ENCODE measurements at places on chromosomes 16 and 17.

DNA sequence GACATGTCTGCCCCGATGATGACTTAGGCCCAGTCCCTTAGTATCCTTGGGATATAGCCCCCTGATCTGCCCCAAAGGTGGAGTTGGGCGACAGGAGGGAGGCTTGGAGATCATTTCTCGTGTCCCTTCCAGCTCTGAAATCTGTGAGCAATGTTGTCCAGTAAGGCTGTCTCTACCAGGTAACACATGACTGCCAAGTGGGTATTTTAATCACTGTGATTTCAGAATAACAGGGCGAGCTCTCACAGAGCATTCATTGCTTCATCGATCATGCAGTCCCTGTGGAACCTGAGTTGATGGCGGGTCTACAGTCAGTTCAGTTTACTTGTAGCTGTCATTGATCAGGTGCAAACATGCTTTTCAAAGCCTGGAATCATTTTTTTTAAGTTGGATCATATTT, 39.2 kb downstream of the KSR1 start:
- no peak for DNase-seq

GRCh38 chr17:63998050-63998720, at the start of gene PRR29:
Gene PRR29, plus strand, starts transcription at chr17:63998351. Its CDS starts 14 bp downstream, at chr17:63998365.
- DNase-seq, result peak; percentile 71

DNA sequence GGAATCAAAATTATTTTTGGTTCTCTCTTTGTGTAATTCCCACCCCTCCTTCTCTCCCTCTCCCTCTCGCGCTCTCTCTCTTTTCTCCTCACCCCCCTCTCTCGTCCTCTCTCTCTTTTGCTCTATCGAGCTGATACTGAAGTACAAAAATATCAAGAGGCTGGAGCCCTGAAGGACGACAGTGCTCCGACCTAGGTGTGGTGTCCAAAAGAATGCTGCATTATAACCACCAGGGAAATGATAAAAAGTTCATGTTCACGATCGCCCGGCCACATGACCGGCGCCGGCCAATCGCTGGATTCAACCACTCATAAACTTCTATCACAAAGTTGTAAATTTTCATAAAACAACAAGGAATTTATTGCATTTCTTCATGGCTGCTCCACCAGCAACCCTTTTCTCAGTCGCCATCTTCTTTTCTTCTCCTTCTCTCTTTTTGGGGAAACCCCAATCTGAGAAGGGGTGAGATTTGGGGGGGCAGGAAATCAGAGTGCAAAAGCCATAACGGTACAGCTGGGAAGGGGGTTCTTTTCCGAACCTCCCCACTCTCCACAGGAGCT, at the start of gene HOXB6:
TSS of gene HOXB6 (minus strand) at position 217 of the 560 bp plus-strand sequence. CDS start 6,836 bp downstream, outside the sequence.
- DNase-seq, result peak; percentile 81

DNA sequence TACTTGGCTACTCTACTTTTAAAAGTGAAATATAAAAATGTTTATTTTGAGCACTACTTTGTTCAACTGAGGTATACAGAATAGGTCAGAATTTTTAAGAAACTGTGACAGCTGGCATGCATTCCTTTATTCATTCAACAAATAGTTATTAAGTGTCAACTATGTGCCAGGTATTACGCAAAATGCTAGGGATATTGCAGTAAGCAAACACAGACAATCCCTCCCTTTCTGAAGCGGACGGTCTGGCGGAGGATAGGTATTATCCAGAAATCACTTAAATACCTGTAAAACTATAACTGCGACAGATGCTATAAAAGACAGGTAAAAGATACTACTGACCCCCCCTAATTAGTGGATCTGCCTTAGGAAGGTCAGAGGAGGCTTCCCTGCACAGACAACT, 26.1 kb downstream of the METTL16 start:
- DNase-seq, result no peak

GRCh38 chr17:55644346-55644745, 78.3 kb downstream of the TMEM100 start:
- DNase-seq, result no peak

DNA sequence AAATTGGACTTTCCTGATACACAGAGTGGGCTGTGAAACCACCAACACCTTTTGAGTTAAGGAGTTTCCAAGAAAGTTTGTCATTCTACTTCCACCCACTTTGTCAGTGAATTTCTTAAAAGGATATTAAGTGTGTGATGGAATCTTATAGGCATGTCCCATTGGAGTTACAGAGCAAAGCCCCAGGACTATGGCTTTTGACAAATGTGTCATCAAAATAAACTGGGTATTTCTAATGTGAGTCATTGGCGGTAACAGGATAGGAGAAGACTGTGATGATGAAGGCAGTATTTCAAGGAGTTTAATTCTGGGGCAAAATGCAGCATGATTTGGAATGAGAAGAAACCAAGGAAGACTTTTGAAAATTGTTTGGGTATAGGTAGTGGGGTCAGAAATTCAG, 1013.8 kb upstream of the EEF2KMT start:
- no peak for DNase-seq

DNA sequence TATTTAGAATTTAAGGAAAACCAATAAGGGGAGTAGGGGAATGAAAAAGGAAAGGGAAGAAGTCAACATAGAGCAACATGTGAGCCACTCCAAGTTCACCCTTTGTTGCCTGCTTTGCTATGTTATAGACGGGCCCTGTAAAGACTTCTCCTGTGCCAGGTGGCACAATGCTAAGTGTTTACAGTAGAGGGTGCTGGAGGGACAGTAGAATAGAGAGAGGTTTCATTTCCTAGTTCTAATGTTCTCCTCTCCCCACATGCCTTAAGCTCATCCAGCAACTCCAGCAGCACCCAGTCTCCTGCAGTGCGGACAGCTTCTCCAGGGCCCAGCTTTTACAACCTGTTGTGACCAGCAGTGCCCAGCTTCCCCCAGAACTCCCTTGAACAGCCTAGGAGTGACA, 468.0 kb downstream of the HS3ST3B1 start:
- no peak for DNase-seq

DNA sequence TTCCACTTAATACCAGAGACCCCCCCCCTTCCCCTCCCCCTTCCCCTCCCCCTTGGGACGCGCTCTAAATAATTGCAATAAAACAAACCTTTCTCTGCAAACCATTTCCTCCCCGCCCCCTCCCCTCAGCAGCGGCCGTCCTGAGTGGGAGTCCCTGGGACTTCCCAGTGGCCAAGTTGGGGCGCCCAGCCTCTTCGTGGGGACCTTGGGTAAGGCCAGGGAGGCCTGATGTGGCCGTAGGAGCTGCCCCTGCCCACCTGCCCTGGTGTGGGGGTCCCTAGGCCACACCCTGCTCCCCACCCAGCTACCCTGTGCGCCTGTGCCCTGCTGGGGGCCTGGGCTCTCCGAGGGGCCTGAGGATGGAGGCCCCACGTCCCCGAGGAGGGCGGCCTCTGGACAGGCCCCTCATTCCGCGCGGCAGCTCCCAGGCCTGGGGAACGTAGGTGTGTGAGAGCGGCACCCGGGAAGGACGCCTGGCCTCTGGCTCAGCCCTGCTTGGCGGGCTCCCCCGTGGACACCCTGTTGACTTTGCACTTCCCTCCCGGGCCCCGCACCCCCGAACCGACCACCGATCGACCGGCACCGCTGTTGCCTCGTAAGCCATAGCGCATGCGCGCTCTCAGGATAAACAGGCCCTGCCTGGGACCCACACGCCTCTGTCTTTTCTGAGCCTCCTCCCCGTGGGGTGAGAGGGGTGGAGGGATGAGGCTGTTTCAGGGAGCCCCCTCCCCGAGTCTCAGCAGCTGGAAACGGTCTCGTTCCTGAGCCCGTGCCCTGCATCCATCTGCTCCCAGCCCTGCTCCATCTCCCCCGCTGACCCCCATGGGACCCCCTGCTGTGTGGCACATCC, 9.0 kb downstream of the NTHL1 start:
- no peak for DNase-seq

GRCh38 chr16:30738984-30739951, 9.0 kb upstream of the PHKG2 start:
- DNase-seq, result no peak

GRCh38 chr17:47702391-47702995, 8.5 kb downstream of the TBKBP1 start:
- no peak for DNase-seq

- no peak for DNase-seq
Observed at GRCh38 chr16:23976524-23976923, 140.7 kb downstream of the PRKCB start.

DNA sequence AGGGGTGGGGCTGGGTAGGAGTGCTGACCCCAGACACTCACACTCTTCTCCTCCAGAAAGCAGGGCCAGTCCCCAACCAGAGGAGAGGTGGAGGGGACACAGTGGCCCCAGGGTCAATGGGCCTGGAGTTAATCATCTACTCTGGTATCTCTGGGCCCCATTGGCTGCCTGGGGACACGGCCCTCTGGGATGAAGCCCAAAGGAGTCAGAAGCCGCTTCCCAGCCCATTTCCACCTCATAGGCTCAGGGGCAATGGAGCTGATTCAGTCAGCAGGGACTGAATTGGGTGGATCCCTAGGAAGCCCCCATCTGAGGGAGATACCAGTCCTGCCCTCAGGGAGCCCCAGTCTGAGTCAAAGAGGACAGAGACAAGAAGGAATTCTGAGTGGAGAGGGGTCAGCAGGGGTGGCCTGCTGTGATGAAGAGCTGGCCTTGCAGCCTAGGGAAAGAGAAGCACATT, 2.9 kb upstream of the NAGS start:
- no peak for DNase-seq

- no peak for DNase-seq
Observed at GRCh38 chr16:55613613-55614335, 42.0 kb upstream of the SLC6A2 start.

- DNase-seq, result no peak
Observed at GRCh38 chr17:31497994-31498826, 106.7 kb downstream of the RAB11FIP4 start.

DNA sequence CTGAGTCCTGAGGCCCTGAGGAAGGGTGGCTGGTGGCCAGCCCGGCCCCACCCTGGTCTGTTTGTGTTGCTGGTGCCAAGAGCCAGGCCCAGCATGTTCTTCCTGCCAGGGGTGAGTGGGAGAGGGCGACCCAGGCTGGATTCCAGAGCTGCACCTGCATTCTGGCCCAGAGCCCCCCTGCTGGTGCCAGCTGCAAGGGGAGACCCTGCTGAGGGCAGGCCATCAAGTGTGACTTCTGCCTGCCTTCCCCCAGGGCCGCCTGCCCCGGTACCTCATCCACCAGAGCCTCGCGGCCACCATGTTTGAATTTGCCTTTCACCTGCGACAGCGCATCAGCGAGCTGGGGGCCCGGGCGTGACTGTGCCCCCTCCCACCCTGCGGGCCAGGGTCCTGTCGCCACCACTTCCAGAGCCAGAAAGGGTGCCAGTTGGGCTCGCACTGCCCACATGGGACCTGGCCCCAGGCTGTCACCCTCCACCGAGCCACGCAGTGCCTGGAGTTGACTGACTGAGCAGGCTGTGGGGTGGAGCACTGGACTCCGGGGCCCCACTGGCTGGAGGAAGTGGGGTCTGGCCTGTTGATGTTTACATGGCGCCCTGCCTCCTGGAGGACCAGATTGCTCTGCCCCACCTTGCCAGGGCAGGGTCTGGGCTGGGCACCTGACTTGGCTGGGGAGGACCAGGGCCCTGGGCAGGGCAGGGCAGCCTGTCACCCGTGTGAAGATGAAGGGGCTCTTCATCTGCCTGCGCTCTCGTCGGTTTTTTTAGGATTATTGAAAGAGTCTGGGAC, 2.4 kb upstream of the TCAP start:
- no peak for DNase-seq

- no peak for DNase-seq
Observed at GRCh38 chr17:7238420-7239090, 702 bp downstream of the PHF23 start.

DNA sequence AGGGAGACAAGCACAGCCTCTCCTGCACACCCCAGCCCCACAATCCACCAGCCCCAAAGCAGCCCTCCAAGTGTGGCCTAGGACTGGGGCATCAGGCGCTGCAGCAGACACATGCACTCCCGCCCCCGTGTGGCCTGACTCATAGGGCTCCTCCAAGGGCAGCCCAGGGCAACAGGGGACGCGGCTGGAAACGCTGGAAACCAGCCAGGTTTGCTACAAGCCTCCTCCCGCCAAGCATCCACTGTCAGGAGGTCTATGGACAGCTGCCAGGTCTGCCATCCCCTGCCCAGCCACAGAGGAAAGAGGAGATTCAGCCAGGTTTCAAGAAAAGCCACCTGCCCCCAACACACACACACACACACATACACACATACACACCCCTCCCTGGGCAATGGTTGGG, 25.8 kb downstream of the SRCIN1 start:
- DNase-seq, result no peak

GRCh38 chr17:66449418-66449977, 147.1 kb downstream of the PRKCA start:
- no peak for DNase-seq
